ENCODE measurements at places on chromosomes 1 and 21.

- DNase-seq: no peak
Measured at GRCh38 chr1:67485046-67485811, 55.0 kb upstream of the SERBP1 start.

DNA sequence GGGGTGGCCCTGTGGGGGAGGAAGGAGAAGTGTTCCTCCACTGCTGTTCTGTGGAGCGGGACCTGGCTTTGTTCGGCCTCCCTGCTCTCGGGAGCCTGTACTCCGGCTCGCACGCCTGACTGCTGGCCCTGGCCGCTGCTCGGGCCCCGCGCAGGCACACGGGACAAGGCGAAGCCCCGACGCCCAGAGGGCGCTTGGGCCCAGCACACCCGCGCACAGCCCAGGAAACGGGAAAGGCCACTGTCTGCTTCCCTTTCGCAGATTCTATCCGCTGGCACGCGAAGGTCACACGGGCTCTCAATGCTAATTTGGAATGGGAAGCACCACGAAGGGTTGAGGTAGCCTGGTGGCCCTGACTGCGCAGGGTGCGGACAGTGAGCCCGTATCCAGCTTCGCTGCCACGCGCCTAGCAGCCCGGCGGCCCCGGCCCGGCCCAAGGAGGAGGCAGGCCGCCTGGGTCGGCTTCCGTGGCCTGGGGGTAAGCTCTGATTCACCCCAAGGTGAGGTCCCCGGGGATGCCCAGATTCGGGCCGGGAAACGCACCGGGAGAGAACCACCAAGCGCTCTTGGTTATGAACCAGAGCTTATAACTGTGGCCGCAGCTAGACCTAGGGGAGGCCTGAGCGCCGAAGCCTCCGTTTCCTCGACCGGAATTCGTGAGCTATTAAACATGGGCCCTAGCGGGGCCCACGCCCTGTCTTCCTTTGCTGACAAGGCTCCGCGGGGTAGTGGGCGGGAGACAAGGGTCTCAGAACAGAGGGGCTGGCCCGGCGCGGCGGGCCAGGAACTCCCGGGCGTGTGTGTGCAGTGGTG, 19.7 kb upstream of the TBX15 start:
- no peak for DNase-seq

GRCh38 chr21:37660709-37661108, 255.5 kb downstream of the KCNJ6 start:
- no peak for DNase-seq

GRCh38 chr21:42123219-42123908, 52.2 kb downstream of the UMODL1 start:
- no peak for DNase-seq

- DNase-seq: no peak
Measured at GRCh38 chr1:224081604-224082003, 32.3 kb upstream of the FBXO28 start.

GRCh38 chr21:37257511-37257966, 9.6 kb downstream of the VPS26C start:
- DNase-seq: no peak

DNA sequence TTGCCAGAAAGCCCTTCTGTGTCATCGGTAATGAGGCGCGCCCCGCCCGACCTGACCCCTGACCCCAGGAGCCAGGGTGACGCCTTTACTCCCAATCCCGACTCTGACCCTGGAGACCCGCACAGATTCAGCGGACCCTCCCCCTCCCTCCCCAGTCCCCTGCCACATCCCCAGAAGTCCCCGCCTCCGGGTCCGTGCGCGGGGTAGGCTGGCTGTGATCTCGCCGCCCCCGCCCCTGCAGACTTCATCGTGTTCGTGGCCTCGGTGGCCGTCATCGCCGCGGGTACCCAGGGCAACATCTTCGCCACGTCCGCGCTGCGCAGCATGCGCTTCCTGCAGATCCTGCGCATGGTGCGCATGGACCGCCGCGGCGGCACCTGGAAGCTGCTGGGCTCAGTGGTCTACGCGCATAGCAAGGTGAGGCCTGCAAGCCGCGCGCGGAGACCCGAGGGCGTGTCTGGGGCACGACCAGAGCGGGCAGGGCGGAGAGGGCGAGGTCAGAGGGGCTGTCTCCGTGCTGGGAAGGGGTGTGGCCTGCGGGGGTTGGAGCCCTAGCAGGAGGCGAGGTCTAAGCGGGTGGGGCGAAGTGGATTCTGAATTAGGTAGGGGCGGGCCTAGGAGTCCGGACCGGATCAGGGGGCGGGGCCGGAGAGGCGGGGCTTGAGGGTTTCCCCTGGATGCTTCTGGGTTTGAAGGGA, 34.8 kb downstream of the KCNQ4 start:
- no peak for DNase-seq

DNA sequence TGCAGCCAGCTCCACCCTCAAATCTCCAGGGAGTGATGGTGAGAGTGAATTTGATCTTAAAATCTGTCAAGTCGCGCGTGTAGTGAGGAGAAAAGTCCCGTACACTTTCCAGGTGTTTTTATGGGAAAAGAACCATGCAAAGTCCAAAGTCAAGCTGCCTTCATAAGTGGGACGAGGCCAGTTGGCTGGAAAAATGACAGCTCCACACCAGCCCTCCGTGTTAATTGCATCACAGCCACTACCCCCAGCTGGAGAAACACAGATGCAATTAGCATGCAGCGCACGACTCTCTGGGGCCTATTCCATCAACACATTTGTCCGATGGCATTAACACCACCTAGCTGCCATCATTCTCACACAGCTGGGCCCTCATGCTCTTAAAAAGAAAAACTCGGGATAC, 68.4 kb downstream of the KLHDC7A start:
- no peak for DNase-seq

DNA sequence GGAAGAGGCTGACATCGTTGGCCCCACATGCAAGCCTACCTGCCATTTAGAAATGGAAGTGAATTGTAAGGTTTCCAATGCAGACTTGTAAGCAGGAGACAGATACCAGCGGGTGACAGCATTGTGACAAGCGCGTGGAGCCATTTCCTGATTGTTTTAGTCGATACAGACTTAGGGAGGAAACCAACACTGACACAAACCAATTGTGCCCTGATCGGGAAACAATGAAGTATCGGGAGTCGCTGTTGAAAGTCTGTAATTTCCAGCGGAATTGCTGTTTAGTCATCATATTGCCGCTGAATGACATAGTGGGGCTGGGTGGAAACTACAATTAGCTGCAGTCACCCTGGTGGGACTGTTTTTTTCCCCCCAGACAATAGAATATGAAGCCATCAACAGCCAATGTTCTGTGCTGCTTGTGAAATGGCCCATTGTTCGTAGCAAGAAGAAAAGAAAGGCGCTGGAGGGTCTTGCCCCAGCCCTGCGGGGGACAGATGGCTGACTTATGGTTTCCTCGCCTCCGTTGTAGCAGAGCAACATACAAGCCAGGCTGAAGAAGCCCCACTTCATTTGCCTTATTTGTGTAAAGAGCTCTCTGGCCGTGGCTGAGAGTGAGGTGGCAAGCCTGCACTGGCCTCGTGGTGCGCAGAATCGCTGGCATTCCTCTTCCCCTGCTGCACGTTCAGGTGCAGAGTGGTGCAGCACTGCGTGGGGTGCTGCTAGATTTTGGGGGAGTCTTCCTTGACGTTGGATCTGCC, 462.7 kb downstream of the CAMTA1 start:
- DNase-seq: no peak

- DNase-seq: no peak
Measured at GRCh38 chr1:231284441-231284840, 43.4 kb downstream of the GNPAT start.
